Anterior cingulate cortex (tissue), 58 donors: ENCODE measurements at places on chromosomes 2 and 18.

DNA sequence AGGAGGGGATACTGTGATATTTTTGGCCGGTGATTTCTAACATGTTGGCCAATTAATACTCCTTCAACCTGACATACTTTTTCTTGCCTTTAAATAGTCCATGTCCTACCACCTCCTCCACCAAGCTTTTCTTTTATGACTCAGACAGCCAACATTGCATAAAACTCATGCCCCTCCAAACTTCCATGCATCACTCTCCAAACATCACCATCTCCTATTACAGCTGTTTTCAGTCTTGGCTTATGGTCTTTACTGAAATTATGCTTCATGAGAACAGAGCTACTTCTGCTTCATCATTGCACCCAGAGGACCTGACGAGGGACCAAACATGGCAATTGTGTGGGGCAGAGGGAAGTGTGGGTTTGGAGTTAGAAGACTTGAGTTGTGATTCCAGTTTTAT, 305.4 kb downstream of the LPIN1 start:
- DNase-seq = no peak

GRCh38 chr2:107322416-107322815, 436.4 kb upstream of the ST6GAL2 start:
- no peak for DNase-seq

DNA sequence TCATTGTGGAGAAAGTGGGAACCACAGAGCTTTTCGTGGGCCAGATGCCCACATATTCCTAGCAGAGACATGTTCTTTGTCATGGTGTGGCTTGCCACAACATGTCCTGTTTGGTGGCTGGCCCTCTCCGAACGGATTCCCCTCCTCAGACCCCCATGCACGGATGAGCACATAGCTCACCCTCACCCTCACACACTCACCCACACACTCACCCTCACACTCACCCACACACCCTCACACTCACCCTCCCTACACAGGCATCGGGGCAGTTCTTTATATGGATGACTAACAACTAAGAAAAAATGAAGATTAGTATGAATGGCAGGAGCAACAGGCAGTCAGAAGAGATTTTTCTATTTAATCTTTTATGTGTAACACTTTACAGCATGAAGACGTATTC, 149.9 kb downstream of the ZNF236 start:
- no peak for DNase-seq

DNA sequence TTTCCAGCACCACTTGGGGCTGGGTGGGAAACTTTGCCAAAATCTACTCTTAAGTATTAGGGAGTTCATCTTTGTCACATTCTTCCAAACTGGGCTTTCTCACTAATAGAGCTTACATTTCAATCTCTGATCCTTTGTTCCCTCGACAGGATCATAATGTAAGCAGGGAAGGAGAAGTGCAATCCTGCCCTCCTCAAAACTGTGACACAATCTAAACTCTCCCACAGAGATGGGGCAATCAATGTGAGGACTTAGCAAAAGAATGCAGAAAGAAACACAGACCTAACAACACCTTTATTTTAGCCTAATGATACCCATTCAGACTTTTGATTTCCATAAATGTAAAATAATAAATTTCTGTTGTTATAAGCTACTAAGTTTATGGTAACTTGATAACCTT, 40.8 kb downstream of the DSEL start:
- no peak for DNase-seq

DNA sequence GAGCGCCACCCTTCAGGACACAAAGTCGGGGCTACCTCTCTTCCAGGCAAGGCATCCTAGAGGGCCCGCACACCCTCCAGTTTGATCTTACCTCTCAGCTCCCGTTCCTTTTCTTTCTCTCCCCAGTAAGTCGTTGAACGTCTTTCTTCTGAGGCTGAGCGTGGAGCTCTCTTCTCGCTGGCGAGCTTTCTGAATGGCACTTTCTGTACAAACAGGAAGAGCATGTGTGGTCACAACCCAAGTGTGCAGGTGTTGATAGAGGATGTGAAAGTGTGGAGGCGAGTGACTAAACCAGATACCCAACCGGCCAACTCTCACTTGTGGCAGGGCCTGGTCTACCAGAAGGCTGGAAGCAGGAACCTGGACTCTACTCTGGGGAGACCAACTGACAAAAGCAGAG, at the start of gene AFF3:
TSS of gene AFF3 (minus strand) at position 198 of the 400 bp plus-strand sequence. CDS start 38,136 bp downstream, outside the sequence.
- no peak for DNase-seq

DNA sequence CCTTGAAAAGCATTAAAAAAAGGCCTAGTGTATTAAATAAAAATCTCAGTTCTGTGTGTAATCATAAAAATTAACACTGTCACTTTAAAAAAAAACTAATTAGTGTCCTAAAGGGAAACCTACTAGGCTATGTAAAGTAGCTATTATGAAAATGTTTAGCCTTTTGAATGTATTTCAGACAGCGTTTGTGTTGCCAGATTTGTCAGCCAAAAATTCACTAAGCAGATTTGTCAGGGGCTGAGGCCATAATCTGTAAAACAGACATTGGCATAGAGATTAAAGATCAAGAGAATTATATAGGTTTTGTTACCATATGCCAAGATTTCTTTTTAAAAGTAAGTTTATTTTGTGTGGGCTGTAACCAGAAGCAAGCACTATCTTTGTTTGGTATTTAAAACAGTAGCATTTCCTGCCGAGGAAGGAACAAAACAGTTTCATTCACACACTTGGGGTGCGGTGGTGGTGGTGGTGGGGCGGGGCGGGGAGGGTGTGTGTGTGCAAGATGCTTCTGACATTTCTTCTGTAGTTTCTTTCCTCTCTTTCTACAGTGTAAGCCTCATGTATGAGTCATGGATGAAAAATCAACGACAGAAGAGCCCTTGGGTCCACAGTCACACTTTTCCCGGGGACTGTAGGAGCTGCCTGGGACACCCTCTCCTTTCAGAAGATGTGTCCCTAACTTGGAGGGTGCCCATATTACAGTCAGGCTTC, 328.5 kb upstream of the FANCL start:
- DNase-seq = no peak

DNA sequence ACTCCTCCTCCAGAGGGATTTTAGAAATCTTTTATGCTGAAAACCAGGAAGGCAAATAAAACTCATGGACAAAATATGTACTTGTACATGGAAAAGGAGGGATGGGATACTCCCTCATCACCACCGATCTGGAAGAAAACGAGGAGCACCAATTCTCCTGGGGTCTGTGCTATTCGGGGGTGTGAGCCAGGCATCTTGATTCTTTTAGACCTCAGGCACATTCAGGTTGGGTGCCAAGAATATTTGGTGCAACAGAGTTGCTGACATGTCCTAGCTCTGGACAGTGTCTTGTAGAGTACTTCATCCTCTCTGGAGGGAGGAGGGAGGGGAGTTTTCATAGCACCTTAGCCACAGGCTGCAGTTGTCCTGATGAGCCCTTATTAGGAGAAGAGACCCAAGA, 163.0 kb downstream of the PRKCE start:
- no peak for DNase-seq

- DNase-seq = no peak
Measured at GRCh38 chr2:109318949-109319342, 189.9 kb downstream of the SH3RF3 start.

DNA sequence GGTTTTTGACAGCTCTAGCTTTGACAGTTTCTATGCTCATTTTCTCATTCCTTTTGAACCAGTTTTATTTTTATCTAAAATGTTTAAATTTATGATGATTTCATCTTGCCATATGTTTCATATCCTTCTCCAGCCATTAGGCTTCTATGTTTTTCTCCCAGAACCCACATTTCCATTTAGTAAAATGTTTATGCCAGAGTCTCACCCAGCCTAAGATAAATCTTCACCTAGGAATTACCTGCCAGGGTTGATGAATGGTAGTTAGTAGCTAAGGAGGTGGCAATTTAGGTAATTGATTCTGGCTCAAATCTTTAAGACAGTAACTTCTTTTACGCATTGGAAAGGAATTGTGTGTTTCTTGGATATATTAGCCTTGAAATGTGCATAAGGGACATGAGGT, 83.6 kb downstream of the PRKRA start:
- no peak for DNase-seq

GRCh38 chr2:225932811-225933413, 533.4 kb downstream of the NYAP2 start:
- DNase-seq = no peak

DNA sequence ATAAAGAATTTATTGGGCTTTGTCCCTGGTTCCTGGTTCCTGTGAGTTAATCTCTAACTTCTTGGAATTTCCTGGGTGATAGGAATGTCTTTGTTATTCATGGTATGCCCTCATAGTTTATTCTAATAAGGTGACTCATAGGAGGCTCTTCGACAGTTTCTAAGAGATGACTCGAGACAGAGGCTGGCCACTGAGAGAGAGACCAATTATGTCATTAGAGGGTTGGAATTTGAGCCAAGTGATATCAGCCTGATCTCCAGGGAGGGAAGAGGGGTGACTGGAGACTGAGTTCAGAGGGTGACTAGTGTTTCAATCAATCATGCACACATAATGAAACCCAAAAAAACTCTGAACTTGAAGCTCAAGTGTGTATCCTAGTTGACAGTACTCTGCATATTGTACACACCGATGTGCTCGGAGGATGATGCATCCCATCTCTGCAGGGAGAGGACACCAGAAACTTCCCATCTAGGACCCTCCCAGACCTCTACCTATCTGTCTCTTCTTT, 185.7 kb downstream of the MTCL1 start:
- no peak for DNase-seq

- DNase-seq = no peak
Measured at GRCh38 chr2:194020155-194020554, 1636.9 kb upstream of the SLC39A10 start.

DNA sequence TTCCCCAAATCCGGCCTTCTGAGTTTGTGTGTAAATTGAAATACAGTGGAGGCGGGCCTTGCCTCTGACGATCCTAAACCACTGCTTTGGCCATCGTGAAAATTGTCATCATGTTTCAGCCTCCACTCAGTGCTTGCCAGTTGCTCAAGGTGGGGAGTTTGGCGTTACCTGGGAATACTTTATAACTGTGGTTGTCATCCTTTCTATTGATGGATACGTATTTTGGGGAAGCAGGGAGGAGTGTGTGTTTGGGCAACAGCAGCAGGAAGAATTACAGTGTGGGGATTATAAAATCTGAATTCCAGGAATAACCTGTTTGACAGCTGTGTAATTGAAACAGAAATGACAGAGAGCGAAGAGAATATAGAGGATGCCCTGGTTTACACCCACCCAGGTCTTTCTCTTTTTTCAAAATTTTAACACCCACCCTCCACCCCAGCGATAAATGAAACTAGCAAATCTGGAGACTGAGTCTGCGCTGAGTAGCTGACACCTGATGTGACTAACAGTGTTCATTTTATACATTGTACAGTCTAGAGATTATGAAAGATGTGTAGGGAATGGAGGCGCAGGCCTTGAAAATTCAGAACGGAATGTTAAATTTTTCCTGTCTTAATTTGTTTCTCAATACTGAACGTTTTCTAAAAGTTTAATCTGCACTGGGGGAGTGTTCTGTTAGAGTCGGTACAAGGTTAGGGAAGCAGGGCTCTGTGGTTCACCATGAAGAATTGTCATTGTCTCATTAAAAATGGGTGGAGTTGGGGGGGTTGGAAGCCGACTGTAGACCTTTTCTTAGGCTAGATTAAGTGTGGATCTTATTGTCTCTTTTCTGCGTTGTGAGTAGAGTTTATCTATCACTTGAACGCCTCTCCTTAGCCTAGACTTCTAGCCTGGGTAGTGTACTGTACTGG, 1.6 kb downstream of the MAP4K4 start:
- no peak for DNase-seq

GRCh38 chr2:203326356-203326755, 1.8 kb upstream of the ABI2 start:
- no peak for DNase-seq
